ENCODE measurements at places on chromosomes 1 and 21.

DNA sequence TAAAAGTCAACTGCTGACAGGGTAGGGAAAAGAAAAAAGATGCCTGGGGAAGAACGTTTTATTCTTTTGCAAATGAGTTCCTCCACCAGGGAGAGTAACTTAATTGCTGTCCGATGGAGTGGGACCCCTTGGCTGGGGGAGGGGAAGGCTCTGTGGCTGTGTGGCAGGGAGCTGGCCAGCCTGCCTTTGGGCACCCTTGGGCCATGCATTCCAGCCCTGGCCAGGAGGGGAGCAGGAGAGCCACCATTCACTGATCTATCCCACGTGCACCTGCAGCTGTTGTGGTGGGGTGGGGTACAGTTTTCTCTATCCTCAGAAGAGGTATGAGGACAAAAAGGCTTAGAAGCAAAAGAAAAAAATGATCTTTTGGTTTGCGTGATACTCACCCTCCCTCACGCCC is 116.9 kb downstream of the KCNK1 start:
- DNase-seq: no peak

DNA sequence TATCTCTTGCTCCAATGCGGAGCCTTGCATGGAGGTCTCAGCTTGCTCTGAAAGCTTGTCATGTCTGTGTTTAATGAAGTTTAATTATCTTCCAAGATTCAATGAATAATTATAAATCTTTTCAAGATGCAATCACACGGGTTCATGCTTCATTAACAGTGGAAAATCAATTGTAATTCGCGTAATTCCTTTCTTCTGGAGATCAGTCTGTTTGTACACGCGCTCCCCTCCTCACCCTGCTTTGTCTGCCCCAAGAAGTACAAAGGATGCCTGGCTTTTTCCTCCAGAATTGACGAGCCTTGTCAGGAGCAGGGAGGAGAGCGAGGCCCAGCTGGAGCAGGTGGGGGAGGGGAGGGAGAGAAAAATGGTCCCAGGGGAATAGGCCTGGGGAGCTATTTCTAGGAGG is 65.0 kb upstream of the DISP3 start:
- no peak for DNase-seq

DNA sequence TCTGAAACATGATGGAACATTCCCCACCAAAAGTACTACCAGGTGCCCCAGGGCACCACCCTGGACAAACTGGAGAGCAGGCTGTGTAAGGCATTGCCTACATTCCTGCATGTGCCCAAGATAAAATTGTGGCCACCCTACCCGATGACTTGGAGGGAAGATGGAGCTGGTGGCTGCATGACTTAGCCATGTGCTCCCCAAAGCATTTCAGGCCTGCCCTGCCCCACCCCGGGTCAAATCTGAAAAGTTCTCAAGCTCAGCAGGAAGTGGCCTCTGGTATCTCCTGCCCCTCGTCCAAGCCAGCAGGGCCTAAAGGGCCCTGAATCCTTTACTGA is 8.5 kb downstream of the CD2 start:
- no peak for DNase-seq

GRCh38 chr1:46456411-46456963 is 33.1 kb upstream of the DMBX1 start:
- DNase-seq: no peak

DNA sequence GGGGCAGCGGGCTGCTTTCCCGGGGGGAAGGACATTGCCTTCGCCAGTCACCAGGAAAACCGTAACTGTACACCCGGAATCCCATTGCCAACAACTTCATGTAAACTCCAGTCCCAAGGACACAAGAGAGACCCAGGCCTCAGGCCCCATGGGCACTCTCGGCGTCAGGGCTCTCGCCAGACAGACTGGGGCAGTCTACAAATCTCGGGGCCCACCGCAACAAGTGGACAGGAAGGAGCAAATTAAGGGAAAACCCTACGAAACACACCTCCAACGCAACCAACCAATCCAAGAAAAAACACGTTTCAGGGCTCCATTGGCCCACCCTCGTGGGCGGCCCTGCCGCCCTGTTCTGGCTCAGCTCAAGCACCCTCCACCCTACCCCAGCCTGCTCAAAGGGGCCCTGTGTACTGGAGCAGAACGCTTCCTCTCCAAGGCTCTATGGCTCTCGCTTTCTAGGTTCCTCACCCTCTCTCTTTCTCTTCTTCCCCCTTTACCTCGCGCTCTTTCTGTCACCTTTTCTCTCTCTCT is 4.6 kb upstream of the ZNF678 start:
- no peak for DNase-seq

DNA sequence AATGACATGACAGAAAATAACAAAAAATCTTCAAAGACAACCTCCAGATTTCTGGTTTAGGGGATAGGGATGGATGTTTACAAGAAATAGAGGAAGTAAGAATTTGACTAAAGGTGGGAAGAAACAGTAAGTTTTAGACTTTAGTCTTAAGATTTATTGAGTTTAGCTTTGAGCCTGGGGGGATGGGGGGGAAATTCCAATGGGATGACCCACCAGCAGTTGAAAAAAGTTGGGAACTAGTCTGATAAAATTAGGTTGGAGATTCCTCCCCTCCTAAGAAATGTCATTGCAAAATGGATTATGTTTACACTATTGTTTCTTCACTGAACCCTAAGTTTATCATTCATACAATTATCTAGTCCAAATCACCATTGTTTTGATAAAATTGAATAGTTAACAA is 28.4 kb downstream of the WDR26 start:
- no peak for DNase-seq

DNA sequence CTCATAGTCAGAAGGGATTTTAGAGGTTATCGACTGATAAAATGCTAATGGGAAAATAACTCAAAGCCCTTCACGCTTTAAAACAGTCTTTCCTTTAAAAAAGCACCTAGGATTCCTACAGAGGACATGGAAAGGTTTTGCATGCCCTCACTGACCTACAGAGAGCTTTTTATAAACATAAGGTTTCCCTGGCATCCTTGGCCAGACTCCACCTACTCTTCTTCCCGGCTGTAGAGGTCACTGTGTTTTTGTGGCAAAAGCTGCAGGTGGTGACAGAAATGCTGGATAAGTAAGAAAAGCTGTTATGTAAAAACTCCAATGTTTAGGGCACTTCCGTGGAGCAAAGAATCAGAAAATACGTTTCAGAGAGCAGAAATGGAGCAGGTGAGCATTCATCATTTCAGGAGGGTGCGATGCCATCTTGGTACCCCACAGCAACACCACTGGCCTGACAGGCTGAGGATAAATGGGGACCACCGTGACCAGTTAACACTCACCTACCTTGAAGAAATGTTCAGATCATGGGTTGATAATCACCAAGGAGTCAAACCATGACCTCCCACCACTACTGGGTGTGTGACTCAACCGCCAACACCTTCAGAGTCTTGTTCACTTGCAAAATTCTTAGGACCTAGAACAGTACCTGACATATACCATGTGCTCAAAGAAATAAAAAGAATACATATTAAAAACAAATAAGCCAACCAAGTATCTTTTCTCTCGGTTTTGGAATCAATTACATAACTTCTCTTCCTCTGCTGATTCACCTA is 46.6 kb downstream of the SSBP3 start:
- DNase-seq: no peak

DNA sequence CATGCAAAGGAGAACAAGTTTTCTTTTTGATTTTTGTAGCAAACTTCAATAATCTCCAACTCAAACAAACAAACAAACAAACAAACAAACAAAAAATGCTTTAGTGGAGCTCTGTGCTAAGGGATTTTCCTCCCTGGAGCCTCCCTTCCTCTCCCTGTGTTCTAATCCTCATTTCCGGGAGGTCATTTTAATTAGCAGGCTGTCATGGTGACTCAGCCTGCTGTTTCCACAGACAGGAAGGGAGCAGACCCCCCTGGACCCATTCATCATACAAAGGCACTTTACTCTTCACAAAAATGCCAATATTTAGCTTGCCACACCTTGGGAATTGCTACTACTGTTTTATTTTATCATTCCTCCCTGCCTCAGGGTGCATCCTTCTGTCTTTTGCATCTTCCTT is 61.0 kb upstream of the SPATA6 start:
- no peak for DNase-seq

GRCh38 chr1:37797750-37798345 is 4.2 kb downstream of the MANEAL start:
- DNase-seq: no peak

DNA sequence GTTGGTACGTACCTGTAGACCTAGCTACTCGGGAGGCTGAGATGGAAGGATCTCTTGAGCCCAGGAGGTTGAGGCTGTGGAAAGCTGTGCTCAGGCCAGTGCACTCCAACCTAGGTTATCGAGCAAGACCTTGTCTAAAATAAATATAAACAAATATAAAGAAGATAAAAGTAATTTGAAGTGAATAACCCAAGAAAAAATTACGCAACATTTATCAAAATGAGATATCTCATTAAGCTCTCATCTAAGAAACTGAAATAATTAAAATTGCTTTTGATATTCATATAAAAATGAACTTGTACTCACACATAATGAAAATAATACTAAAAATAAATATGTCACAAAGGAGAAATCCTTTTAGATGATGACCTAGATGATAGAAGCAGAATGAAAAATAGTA is 647.1 kb upstream of the NCAM2 start:
- no peak for DNase-seq

GRCh38 chr1:197671140-197671539 is 104.1 kb downstream of the DENND1B start:
- DNase-seq: no peak

- no peak for DNase-seq
Observed at GRCh38 chr1:107698161-107698560, 266.8 kb downstream of the VAV3 start.

DNA sequence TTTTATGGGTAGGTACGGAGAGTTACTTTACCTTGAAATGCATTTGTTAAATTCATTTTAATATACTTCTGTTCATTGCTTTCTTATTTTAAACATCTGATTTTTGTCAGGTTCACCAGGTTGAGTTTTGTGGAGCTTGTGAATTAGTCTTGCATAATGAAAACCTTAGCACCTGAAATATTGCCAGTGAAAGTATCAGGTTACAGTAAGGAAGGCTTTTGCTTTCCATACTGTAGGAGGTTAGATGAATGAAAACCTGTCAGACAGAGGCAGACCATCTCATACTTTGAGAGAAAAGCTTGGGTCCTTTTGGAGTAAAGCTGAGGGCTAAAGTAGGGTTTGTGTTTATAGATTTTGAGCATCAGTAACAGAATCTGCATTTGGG is 34.7 kb downstream of the THRAP3 start:
- DNase-seq: no peak

DNA sequence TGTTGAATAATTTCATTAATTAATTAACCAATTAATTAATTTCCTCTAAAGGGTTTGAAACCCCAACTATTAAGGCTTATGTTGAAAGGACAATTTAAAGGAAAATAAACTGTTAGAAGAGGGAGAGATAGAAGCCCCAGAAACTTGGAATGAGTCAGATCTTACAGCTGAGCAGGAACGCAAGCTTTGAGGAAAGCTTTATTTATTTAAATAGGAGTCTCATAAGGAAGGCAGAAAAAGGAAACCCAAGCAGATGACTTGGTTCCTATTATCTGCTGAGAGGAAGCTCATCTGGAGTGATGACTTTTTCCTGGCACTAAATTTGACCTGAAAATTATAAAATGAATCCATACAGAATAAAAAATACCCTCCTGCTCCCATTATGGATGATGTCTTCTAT is 105.1 kb downstream of the ROR1 start:
- no peak for DNase-seq

DNA sequence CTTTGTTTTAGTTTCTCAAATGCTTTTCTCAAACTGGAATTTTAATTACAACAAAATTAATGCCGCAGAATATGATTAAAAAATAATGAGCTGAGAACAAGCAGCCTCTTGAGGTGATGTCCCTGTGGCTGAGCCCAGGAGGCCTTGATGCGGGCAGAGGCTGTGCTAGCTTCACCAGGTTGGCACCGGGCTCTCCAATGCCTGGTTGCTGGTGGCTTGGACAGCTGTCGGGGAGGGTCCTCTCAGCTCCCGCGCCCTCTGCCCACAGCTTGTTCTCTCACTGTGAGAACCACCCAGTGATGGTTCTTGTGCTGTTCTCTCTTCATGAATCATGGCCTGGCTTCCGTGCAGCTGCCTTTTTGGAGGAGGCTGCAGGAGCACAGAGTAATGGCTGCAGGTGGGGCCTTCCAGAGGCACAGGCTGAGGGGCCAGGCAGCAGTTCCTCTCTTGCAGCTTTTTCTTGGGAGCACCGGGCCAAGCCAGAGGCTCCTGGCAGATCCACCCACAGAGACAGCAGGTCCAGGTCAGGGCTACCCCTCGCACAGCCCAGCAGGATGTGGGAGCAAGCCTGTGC is 156.3 kb downstream of the PCBP3 start:
- no peak for DNase-seq

GRCh38 chr1:157081707-157082106 is 17.9 kb downstream of the ETV3L start:
- DNase-seq: no peak

DNA sequence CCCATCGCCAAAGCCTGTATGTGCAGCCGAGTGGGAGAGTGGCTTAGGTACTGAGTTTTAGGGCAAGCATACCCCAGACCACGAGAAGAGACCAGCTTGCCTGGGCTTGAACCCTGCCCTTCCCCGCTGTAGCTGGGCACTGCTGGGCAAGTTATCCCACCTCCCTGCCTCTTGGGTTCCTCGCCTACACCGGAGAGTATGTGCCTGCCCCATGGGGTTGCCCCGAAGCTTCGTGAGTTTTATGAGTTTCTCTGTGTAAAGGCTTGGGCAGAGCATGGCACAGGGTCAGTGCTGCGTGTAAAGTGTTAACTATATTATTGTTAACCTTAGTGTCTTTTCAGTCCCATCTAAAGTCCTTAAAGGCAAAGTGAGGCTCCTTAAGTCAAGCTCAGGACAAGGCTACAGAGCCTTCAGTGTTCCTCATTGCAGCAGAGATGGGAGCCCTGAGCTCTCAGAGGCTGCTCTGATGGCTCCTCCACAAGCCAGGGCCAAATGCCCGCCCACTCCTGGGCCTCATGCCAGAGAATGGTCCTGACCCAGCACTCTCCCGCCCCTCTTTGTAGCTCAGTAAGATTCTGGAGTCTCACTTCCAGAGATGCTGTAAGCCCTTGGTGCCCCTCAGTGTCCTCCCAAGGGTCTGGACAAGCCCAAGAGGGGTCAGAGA is 37.0 kb upstream of the KCNA10 start:
- no peak for DNase-seq

DNA sequence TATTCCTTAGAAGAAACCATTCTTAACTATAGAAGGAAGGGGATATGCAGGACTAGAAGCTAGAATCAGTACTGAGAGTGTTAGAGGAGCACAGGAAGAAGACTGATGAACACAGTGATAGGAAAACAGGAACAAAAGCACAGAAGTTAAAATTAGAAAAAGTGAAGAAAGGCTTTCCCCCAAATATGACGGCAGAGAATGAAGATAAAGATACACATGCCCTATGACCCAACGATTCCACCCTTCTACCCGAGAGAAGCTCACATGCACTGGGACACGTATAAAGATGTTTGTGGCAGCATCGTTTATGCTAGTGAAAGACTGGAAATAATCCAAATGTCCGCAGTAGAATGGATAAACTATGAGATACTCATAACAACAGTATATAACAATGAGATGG is 74.2 kb downstream of the DTL start:
- no peak for DNase-seq

GRCh38 chr1:50424045-50424883 is 1.0 kb upstream of the DMRTA2 start:
- no peak for DNase-seq

- no peak for DNase-seq
Observed at GRCh38 chr1:6860401-6860800, 75.1 kb downstream of the CAMTA1 start.
